ENCODE measurements at places on chromosomes 5 and 9.

DNA sequence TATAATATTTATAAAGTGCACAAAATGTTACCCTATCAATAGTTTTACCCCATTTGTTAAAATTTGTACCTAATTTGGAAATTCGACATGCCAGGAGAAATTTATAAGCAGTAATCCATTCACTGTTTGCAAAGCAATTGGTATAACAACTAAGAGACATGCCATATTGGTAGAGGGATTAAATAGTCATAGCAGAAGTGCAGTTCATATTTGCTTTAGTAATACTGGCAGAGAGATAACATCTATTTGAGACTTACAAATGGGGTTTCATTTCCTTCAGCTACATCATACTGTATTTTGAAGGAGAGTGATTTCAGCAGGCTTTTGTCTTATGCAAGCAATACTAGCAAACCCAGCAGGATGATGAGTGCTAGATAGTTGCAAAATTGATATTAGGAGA, 610.4 kb upstream of the CDH10 start:
- no peak for DNase-seq

DNA sequence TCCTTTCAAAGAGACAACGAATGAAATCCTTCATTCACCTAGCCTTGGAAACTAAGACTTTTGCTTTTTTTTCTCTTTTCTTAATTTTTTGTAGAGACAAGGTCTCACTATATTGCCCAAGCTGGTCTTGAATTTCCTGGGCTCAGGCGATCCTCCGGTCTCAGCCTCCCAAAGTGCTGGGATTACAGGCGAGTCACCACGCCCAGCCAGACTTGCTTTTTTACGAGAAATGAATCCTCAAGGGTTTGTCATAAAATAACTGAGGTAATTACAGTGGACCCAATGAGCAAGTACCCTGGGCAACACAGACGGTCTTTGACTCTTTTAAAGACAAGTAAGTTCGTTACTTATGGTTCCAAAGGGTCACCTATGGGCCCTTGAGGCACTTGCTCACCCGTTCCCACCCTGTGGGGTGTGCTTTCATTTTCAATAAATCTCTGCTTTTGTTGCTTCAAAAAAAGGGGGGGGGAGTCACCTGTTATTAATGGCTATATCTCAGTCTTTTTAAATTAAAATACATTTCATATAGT, 70.4 kb downstream of the TRPM6 start:
- no peak for DNase-seq

DNA sequence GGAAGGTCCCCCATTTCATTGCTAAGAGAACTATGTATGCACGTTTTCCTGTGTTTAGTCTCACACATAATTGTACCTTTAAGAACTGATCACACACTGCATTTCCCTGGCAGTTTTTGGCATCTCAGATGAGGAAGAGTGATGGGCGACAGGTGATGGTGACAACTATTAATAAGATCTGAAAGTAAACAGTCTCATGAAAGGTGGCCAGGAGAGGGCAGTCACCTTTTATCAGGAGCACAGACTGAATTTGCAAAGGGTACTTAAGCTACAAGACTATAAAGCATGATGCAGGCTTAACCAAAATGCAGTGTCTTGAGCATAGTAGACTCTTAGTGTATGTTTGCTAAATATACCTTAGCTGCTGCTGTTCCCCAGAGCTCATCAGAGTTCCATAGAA, 91.5 kb downstream of the GHR start:
- no peak for DNase-seq

GRCh38 chr5:57508211-57508610, 25.6 kb upstream of the ACTBL2 start:
- DNase-seq, result no peak

- DNase-seq, result no peak
Observed at GRCh38 chr9:85223506-85224125, 518.1 kb downstream of the AGTPBP1 start.

DNA sequence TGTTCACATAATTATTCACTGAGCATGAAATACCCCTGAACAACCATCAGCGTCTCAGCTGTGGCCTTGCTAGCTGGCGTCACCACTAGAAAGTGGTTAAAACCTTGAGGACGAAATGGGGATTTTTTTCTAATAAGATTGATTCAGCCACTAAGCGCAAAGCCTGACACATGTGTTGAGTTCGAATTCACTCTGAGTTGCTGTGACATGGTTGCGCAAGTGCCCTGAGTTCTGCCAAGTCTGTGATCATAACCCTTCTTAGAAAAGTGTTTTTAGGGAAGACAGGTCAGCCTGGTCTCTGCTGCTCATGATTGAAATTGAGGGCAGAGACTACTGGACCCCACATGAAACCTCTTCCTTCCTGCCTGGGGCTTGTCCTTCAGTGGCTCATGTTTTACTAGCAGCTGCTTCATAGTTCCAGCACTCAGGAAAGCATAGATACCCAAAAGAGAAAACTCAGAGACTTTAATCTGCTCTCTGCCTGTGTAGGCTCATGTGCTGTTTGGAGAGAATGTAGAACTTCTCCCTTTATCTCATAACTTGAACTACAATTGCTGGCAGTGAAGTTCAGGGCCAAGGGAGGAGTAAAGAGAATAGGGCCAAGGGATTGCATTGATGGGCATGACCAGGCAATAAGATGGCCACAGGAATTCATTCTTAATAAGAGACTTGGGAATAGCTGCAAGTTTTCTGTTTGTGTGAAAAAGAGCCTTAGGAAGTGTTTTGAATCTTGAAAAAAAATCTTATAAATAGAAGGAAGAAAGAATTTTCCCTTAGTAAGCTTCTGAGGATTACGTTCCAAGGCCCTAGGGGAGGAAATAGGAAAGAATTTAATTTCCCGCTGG, 66.8 kb upstream of the CXCL14 start:
- DNase-seq, result no peak

GRCh38 chr5:132688536-132689339, 14.9 kb downstream of the IL4 start:
- no peak for DNase-seq

DNA sequence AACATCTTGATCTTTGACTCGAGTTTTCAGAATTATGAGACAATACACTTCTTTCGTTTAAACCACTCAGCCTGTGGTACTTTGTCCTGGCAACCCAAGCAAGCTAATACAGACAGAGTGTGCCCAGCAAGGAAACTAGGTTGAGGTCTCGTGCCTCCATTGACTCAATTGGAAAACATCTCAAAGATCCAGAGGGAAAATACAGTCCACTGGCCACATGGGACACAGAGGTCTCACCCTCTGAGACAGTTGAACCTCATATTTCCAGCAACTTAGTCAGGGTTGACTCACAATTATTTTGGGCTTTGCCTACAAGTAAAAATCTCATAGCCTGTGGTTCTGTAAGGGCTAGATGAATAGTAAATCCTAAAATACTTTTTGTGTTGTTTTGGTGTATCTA, 631.5 kb downstream of the MTRR start:
- no peak for DNase-seq

GRCh38 chr5:154587123-154588026, 109.3 kb upstream of the HAND1 start:
- no peak for DNase-seq

DNA sequence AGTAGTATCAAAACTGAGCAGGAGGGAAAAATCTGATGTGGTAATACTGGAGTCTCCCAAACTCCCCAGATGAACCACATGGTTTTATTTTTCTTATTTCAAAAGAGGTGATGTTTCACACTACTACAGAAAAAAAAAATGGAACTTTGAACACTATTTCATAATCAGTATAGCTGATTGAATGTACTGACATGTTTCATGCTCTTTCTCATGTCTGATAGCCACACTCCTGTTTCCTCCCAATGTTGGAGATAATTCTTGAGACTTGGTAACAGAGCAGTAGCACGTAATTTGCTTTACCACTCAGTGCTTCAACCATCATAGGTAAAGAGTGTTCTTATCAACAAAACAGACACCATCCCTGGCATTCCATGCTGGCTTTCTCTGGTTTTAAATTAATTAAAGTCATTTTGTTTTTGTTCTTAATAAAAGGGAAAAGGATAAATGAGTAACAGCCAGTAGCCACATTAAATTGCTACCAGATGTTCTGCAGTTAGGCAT, 85.2 kb downstream of the MUSK start:
- DNase-seq, result no peak

DNA sequence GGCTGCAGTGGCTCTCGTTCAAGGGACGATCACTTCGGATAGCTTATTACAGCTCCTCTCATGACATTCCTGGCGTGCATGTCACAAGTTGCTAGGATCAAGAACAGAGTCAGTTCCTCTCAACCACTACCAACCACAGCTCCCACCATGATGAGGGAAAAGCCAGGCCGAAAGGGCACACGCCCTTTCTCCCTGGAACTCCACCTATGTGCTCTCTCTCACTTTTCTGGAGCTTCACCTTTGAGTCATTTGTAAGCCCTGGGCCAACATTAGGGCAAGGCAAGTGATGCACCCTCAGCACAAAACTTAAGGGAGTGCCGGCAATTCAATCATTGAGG, 1.6 kb downstream of the SPACA9 start:
- no peak for DNase-seq

DNA sequence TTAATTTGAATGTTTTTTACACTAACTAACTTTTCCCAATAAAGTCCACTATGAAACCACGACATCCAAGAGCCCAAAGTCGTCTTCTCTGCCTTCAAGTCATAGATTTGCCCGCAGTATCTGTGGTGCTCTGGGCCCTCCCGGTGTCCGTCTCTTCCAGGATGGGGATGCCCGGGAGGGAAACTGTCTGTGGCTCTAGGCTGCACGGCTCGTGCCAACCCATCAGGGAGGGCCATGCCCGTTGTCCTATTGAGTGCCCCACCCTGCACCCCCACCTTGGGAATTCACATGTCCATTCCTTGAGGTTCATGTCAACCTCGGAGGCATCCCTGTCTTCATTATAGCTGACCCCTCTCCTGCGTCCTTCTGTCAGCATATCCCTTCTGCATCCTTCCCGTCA, 59.8 kb upstream of the LRRTM2 start:
- no peak for DNase-seq

- DNase-seq, result no peak
Observed at GRCh38 chr9:10903969-10904368, 291.2 kb upstream of the PTPRD start.

GRCh38 chr5:1262381-1262780, 32.5 kb downstream of the TERT start:
- DNase-seq, result no peak

DNA sequence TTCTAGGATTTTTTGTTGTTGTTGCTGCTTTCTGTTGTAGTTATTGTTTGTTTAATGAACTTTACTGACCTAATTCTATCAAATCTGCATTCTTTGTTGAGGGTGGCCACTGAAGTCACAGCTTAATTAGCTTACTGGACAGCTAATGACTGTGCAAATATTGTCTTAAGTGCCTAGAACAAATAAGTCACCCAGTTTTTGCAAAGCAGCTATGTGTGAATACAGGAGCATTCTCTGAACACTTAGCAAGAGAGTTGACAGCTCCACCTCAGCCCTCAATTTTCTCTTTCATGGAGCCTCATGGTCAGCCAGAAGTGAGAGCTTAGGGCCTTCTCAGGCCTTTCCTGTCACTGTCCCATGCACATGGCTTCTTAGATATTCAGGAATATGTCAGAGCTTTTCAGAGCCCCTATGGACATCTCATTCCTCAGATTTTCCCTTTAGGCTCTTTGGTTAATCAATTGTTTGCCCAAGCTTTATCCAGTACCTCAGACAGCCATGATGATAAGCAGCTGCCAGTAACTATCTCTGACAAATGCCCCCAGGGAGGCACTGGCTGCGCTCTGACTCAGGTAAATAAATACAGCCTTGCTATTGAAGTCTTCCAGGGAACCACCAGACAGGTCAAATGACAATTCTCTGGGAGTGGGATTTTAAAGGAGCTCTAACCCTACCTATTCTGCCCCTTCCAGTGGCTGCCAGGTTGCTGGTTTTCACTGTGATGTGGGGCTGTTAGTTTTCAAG, 241.4 kb upstream of the IL12B start:
- DNase-seq, result no peak

- DNase-seq, result peak; percentile 66
Observed at GRCh38 chr5:180353048-180353979, at the start of gene GFPT2. Gene GFPT2 (minus strand): TSS chr5:180353336. CDS start chr5:180353217, 119 bp downstream.

DNA sequence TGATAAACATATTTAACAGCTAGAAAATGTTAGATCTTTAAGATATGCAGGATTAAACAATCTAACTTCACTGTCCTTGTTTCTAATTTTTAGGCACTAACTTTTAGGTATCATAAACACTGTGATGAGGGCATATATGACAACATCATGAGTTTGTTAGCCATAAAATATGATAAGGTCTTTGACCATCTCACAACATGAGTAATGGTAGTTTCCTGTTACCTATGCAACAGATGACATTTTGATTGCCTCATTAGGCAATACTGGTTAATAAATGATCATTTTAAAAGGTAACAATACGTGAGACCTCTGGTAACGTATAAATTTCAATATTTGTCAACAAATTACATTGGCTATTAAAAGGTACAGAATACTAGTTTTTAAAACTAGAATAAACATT, 613.5 kb downstream of the PDE4D start:
- no peak for DNase-seq

DNA sequence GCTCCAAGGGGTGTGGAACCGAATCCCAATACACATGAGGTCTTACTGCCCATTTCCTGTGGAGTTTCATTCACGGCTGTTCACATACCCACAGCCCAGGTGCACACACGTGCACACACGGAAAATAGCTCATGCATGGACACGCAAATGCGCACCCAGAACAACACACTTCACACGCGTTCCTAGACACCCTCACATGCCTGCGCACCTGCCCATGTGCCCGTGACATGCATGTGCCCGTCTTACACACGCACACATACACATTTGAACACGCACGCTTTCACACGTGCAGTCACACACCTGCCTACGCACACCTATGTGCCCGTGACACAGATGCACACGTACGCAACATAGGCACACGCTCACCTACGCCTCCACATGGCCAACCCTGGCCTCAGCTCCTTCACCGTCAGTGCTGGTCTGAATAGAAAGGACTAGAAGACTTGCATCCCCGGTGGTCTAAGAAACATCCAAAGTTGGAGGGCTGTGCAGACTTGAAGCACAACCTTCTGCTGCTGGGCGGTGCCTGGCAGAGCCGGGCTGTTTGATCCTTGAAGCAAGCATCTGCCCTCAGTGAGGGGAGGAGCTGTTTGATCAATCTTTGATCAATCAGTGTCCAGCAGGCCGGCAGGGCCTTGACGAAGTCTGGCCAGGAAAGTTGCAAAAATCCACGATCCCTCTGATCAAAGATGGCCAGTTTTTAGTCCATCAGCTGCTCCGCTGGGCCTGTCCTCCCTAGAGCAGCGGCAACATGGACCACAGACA, 164.7 kb downstream of the OLFM1 start:
- no peak for DNase-seq

DNA sequence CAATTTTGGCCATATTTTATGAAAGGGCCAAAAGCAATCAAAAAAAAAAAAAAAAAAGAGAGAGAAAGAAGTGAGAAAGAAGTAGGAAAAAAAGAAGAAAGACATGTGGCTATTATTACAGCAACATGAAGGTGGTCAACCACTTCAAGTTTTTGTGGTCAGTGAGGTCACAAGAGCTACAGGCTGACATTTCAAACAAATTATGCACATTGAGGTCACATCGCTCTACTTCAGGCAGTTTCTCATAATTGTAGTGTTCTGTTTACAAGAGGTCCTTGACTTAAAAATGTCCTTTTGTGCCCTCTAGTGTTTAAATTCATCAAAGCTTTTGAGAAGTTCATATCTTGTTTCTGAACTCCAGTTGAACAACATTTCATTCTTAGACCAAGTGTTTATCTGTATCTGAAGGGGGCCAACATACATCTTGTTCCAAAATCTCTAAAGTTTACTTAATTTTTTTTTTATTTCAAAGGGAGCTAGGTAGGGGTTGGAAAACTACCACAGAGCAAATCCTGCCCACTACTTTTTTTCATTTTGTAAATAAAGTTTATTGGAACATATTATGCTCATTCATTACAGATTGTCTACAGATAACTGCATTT, 513.1 kb downstream of the PDE4D start:
- DNase-seq, result no peak

- no peak for DNase-seq
Observed at GRCh38 chr9:126550891-126551351, 62.8 kb upstream of the LMX1B start.
